Left cardiac atrium (tissue), 4 donors: ENCODE measurements at places on chromosomes 7 and 10. TPM values are rescaled to one million over a fixed set of nuclear protein-coding genes. Genes with fewer than 3 reads are reported as not detected.

Gene OPALIN
- not detected for total RNA-seq

Gene MMP21
- total RNA-seq, result 0.38 TPM

Gene VPS37D
- total RNA-seq, result 2.5 TPM

Gene MINPP1
- total RNA-seq, result 8.0 TPM

Gene ACSM6
- not detected for total RNA-seq

Gene ANXA8
- total RNA-seq, result 4.1 TPM

Gene NUTM2E
- total RNA-seq, result not detected

Gene ACSL5
- 10.5 TPM for total RNA-seq

Gene RARRES2
- 86.4 TPM for total RNA-seq

Gene MEPCE
- 20.9 TPM for total RNA-seq

Gene PTN
- 51.2 TPM for total RNA-seq

Gene COL28A1
- 8.9 TPM for total RNA-seq

Gene HHEX
- total RNA-seq, result 3.7 TPM

Gene C10orf67
- total RNA-seq, result 0.27 TPM

Gene ATRNL1
- 1.9 TPM for total RNA-seq

Gene SEMA3C
- 37.4 TPM for total RNA-seq

Gene PCDH15
- total RNA-seq, result 1.1 TPM

Gene NYAP1
- total RNA-seq, result 0.97 TPM

Gene GARIN1A
- total RNA-seq, result 2.9 TPM

Gene GCK
- total RNA-seq, result 5.6 TPM

Gene HYAL4
- not detected for total RNA-seq

Gene WEE2
- not detected for total RNA-seq

Gene LRMDA
- 57.8 TPM for total RNA-seq

Gene KDM7A
- 9.0 TPM for total RNA-seq

Gene CABCOCO1
- not detected for total RNA-seq

Gene ABCC2
- 0.94 TPM for total RNA-seq

Gene VWA2
- total RNA-seq, result 0.13 TPM

Gene SPDYE6
- not detected for total RNA-seq

Gene ACTR1A
- total RNA-seq, result 101 TPM

Gene FAM241B
- 6.7 TPM for total RNA-seq

Gene ADCYAP1R1
- 4.8 TPM for total RNA-seq

Gene VWDE
- 8.8 TPM for total RNA-seq

Gene ADAM22
- 4.3 TPM for total RNA-seq

Gene NUTM2D
- total RNA-seq, result 3.5 TPM

Gene POLR1F
- total RNA-seq, result 8.3 TPM

Gene EN2
- total RNA-seq, result 0.08 TPM

Gene NAT16
- total RNA-seq, result not detected

Gene CYP2E1
- total RNA-seq, result 1.3 TPM

Gene SLC16A12
- 2.3 TPM for total RNA-seq

Gene SBDS
- total RNA-seq, result 147 TPM

Gene EBLN1
- total RNA-seq, result not detected

Gene IGF2BP3
- 0.15 TPM for total RNA-seq

Gene ADAMTS14
- 0.81 TPM for total RNA-seq

Gene FAM25C
- total RNA-seq, result not detected

Gene MLLT10
- total RNA-seq, result 26.1 TPM

Gene AOAH
- total RNA-seq, result 4.8 TPM

Gene ZNF789
- total RNA-seq, result 3.2 TPM
